Activated CD4-positive, alpha-beta memory T cell treated with anti-CD3 and anti-CD28 coated beads, Interleukin-2, amount 10 ng/mL, durations not matched to agents 7 days and 5 days (primary cell): ENCODE measurements at places on chromosomes 16 and 17. TPM values are rescaled to one million over a fixed set of nuclear protein-coding genes. Genes with fewer than 3 reads are reported as not detected.

The GPR179 gene
- total RNA-seq = 0.08 TPM

The TBX2 gene
- total RNA-seq = not detected

DNA sequence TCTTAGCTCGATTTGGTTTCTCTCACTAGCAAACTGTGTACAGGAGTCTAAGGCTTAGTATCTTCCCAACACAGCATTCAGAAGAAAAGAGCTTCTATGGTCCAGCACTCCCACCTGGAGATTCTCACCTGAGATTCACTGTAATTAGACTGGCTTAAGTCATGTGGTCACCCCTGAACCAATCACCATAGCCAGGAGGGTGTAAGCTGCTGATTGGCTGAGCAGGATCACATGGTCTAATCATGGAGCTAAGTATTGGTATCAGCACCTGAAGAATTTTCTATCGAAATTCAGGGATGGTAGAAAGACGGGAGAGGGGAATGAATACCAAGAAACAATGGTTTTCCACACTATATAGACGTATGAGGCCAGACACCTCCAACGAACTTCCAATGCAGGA is 359.8 kb upstream of the ERCC4 start:
- H3K27ac ChIP-seq = no peak overlapping the region
- H3K36me3 ChIP-seq = no peaks in the 10 kb centered on the region
- H3K4me1 ChIP-seq = no peaks in the 10 kb centered on the region
- H3K27me3 ChIP-seq = no peaks in the 10 kb centered on the region

DNA sequence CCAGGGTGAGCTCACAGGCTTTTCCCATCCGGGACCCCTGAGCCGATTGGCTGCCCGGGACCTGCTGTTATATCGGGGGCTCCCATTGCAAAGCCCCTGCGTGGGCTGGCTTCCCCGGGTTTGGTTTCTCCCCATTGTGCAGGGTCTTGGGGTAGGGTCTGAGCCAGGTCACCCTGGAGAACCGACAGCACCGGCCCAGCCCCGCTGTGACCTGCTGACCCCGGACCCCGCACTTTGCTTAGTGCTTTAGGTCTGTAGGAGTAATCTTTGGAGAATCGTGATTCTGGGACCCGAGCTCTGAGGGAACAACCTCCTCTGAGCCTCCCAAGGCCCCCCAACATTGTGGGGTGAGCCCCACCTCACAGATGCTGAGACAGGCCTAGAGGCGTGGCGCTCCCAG is 62.9 kb downstream of the JPH3 start:
- H3K4me3 ChIP-seq = no peak overlapping the region
- H3K27ac ChIP-seq = no peak overlapping the region
- no peaks in the 10 kb centered on the region for H3K4me1 ChIP-seq
- DNase-seq = no peak
- peaks cover 4% of the 10 kb centered on the region for H3K27me3 ChIP-seq
- H3K36me3 ChIP-seq = no peaks in the 10 kb centered on the region

DNA sequence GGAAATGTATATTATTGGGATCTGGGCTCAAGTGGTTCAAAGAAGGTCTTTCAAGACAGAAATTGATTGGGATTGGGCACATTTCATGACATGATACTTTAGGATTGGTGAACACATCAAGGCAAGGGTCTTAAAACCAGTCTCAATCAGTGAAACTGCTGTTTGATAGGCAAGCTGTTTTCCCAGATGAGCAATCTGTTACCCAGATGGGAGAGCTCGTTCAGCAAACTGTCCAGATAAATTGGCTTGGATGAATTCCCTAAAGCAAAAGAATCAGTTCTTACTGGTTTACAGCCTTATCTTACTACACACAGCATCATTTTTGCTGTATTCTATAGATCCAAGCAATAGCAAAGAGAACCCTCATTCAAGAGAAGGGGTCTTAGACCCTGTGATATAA is 31.0 kb upstream of the CNEP1R1 start:
- H3K36me3 ChIP-seq = no peaks in the 10 kb centered on the region
- no peak for DNase-seq
- H3K27ac ChIP-seq = no peak overlapping the region

DNA sequence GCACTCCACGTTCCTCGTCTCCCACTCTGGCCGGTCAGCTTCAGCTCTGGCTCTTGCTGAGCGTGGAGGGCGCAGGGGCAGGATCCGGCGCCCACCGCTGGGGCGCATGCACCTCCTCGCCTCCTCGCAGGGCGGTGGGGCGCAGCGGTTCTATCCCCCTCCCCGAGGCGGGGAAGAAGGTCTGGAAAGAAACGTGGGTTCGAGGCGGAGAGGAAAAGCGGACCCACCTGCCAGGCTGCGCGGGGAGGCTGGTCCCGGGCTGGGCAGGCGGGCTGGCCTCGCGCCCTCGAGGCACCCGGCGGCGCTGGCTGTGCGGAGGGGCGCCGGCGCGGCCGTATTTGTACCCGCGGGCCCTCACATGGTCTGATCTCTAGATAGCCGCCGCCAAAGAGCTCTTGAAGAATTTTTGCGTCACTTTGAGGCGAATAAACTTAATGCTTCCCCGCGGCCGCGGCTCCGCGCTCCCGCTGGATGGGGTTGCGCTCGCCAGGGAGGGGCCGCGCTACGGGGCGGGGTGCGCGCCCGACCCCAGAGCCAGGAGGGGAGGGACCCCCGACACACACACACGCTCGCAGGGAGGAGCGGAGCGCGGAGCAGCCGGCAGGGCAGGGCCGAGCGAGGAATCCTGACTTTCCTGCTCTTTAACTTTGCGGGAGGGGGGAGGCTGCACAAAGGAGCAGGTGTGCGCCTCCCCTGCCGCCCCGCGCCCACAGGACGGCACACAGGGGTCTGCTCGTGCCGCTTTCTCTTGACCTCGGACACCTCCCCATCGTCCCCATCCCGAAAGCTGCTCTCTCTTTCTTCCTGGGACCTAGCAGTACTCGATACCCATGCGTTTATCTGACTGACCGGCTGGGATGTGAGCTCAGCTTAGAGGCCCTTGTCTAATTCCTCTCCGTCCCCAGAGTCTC is at the start of gene SLC6A4:
TSS of gene SLC6A4 (minus strand) at position 312 of the 911 bp plus-strand sequence. CDS start 13,739 bp downstream, outside the sequence.
- H3K27me3 ChIP-seq = peaks cover 68% of the 10 kb centered on the region
- peak within 1 kb of the TSS; percentile 57 for H3K4me3 ChIP-seq
- no peak for DNase-seq
- H3K36me3 ChIP-seq = no peaks in the 10 kb centered on the region
- no peak within 1 kb of the TSS for H3K27ac ChIP-seq
